ENCODE measurements at places on chromosomes 5 and 9.

- DNase-seq: no peak
These were observed 79.1 kb downstream of the ADGRV1 start for GRCh38 chr5:90637731-90638130.

DNA sequence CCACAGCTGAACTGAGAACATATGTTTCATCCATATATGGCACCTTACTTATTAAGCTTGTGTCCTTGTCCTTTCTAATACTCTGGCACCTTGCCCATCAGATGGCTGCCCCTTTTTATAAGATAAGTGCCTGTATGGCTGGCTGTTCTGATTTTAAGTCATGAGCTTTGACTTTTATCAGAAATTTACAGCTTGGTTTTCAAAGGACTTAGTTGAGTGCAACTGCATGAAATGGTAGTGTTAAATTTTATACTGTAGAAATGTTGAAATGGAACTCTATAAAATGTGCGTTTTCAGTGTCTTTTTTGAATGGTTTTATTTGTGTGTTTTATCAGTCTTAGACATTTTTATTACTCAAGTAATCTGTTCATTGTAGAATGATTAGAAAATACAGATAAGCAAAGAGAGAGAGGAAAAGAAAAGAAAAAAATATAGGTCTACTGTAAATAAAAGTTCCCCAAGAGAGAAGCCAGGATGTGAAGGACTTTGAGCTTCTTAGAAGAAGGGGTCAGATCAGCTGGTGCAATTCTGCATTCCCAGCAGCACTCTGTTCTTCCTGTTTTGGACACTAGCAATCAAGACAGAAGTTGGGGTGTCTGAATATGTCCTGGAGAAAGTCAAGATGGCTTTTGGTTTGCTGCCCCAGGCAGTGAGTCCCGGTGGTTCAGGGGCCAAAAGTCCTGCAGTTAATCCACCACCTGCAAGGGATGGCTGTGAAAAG, 38.9 kb downstream of the ARHGAP26 start:
- no peak for DNase-seq

DNA sequence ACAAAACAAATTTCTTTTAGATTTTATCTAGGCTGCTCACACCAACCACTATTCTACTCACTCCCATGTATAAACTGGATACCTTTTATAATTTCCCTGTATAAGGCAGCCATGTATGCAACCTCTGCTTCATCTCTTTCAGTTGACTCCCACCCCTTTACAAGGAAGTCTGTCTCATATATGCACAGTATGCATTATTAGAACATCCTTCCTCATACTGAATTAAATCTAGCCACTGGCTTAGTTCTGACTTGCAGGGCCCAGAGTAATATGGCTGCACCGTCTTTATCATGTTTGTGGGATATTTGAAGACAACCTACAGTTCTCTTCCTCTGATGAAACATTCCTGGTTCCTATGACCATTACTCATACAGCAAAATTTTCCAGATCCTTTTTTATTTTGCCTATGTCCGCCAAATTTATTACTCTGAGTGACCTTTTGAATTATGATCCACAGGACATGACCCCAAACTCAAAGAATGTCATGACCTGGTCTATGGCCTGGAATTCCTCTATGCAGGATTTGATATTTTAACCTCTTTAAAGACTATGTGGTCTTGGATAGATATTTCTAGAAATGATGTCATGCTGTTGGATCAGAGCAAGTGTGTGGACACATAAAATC, 76.6 kb upstream of the ITGA1 start:
- DNase-seq: no peak

DNA sequence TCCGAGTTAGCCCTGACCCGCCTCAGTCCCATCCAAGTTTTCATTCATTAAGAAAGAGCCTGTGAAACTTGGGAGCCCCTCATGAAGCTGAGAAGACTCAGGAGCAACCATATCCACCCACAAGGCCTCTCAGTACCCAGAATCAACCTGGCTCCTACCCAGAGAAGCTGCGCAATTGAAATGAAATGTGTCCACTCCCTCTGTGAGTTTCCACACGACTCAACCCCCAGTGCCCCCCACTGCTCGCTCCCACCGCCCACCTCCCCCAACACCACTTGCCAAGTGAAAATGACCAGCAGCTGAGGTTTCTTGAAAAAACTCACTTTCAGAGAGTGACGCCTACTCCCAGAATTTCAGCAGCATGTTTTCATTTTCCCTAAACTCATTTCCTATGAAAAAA, 104.6 kb downstream of the CDK5RAP2 start:
- no peak for DNase-seq

GRCh38 chr5:66013397-66013796, 87.0 kb downstream of the ERBIN start:
- DNase-seq: no peak

GRCh38 chr5:16754601-16755000, 137.8 kb upstream of the RETREG1 start:
- DNase-seq: no peak

- no peak for DNase-seq
These were observed 43.7 kb upstream of the ANGPTL2 start for GRCh38 chr9:127166111-127166510.

- no peak for DNase-seq
These were observed 1.2 kb downstream of the FBXO10 start for GRCh38 chr9:37575001-37575400.

DNA sequence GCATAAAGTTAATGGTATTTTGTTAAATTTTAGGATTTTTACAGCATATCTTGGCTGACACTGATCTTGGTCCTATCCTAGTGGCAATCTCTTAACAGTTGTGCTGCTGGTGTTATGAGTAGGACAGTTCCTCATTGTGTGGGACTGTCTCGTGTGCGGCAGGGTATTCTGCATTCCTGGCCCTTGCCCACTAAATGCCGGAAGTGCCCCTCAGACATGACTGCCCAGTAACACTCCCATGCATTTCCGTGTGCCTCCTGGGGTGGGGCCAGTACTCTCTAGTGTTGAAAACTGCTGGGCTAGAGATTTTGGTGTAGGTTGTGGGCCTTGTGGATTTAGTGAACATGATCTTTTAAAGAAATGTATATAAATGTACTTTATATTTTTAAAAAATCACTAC, 227.1 kb upstream of the DMRT1 start:
- DNase-seq: no peak

- no peak for DNase-seq
These were observed 62.5 kb upstream of the PSD2 start for GRCh38 chr5:139733010-139733688.

- DNase-seq: no peak
These were observed 41.5 kb downstream of the C5orf22 start for GRCh38 chr5:31573494-31574142.

DNA sequence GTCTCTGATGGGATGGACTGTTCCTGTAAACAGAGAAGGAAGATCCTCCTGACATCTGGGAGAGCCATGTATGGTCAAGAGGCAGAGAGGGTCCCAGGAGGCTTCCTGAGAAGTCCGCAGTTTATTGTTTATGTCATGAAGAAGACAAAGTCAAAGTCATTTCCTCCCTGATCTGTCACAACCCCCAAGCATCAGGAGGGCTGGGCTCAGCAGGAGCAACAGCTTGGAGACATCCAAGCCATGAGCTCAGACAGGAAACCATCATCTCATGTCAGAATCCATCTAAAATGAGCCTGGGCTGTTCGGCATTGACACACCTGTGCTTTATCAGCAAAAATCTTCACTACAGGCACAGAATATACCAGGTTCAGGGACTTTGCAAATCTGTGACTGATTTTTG, 325.0 kb upstream of the MSX2 start:
- no peak for DNase-seq

- DNase-seq: no peak
These were observed 29.6 kb upstream of the B4GALT1 start for GRCh38 chr9:33196736-33197135.

GRCh38 chr5:129077433-129078075, 17.0 kb upstream of the ISOC1 start:
- DNase-seq: no peak

- DNase-seq: no peak
These were observed 13.4 kb upstream of the LTC4S start for GRCh38 chr5:179780362-179780761.

GRCh38 chr9:137396634-137397367, 26.2 kb downstream of the EXD3 start:
- DNase-seq: no peak

DNA sequence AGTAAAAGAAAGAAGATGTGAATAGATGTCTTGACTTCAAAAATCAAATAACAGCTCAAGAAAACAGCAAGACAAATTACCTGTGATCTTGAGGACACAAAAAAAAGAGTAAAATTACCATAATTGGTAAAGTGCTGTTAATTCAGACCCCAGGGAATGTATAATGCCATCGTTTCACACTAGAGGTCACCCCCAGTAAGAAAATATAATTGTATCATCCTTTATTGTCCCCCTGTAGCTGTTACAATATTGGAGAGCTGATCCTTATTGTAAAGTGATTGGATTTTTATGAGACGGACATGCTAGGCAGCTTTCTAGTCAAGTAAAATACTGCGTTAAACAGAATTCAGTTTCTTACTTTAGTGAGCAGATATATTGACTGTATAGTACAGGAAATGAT, 377.0 kb downstream of the TLE1 start:
- no peak for DNase-seq

DNA sequence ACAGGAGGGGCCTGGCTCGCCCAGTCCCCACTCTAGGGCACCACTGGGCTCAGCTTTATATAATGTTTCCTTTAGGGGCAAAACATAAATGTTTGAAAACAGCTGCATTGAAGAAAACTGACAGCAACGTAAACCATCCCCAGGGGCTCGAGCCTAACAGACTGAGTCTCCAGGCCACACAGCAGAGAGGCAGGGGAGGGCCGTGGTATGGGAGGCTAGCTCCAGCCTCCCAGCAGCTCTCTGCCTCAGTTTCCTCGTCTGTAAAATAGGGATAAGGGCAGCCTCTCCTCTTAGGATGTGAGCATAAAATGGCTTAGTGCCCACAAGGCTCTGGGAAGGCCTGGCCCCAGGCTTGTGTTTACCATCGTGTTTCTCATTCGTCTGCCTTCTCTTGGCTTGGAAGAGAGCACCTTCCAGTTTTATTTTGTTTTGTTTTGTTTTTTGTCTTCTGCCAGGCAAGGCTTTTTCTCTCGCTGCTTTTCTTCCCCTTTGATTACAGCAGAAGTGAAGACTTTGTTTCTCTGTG, 2.7 kb downstream of the ANKRD33B start:
- DNase-seq: no peak

DNA sequence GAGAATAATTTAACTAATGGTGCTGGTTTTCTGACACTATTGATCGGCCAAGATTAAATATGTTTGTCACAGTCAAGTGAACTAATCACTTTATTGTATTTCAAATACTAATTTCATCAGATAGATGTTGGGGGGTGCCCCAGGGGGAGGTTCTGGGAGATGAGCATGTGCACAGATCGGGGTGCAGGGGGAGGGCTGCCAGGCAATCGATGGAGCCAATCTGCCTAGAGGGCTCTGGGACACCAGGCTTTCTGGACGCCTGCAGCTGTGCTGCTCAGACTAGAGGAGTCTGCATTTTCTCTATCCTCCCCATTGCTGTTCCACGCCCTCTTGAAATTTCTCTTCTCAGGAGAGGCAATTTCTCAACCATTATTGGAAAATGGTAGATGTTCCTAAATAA, 100.0 kb upstream of the ALDH1B1 start:
- no peak for DNase-seq

GRCh38 chr9:6054280-6055099, 39.1 kb upstream of the RANBP6 start:
- peak; percentile 60 for DNase-seq

DNA sequence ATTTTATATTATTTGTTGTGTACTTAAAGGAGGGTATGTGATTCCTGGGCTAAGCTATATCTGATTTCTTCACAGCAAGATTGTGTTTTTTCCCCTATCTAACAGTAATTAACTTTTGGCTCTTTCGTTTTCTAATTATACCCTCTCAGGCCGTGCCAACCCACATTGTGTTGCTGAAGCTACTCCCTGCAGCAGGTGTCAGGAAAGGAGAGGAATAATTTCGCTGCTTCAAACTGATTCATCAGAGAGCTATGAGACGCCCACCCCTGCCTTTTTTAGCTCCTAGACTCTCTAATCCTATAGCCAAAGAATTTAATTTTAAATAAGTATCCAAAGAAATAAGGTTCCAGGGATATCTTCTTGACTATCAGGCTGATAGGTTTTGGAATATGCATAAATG, 3.8 kb downstream of the CAVIN4 start:
- no peak for DNase-seq

- DNase-seq: no peak
These were observed 414.4 kb downstream of the BRINP1 start for GRCh38 chr9:118954857-118955256.

DNA sequence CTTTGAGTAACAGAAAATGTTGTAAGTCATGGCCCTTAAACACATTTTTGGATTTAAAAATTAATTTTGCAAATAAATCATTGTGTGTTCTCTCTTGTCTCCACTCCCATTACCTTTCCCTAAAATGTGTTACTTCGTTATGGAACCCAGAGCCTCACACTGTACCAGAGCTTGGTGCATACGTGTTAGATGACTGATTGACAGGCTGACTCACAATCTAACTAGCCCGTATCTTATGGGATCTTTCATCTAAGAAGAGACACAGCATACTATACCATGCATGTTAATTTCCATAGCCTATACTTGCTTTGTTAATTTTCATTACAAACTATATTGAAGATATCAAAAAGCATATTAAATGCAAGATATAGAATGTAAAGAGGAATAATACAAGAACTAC, 87.1 kb downstream of the SPRY4 start:
- no peak for DNase-seq

DNA sequence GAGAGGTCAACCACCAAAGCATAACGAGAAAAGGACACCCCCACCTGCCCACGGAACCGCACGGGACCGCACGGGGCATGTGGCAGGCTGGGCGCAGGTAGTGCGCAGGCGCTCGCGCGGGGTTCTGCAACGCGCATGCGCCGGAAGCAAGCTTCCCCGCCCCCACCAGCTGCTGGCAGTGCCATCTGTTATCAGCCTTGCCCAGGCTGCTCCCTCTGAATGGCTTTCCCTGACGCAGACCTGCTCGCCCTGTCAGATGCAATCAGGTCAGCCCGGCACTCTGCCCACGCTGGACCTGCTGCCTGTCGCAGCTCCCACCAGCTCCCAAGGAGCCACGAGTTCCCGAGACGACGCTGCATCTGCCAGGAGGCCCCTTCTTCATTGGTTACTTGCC, 22.8 kb downstream of the PTCH1 start:
- DNase-seq: no peak

DNA sequence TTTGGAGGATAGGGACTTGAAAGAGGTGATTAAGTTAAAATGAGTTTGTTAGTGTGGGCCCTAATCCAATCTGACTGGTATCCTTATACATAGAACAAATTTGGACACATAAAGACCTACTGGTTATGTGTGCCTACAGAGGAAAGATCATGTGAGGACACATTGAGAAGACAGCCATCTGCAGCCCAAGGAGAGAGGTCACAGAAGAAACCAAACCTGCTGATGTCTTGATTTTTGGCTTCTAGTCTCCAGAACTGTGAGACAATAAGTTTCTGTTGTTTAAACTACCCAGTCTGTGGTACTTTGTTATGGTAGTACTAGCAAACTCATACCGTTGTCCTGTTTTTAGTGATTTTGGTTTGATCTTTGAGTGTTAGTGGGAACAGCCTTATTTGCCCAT, 18.3 kb downstream of the RNF180 start:
- DNase-seq: no peak

DNA sequence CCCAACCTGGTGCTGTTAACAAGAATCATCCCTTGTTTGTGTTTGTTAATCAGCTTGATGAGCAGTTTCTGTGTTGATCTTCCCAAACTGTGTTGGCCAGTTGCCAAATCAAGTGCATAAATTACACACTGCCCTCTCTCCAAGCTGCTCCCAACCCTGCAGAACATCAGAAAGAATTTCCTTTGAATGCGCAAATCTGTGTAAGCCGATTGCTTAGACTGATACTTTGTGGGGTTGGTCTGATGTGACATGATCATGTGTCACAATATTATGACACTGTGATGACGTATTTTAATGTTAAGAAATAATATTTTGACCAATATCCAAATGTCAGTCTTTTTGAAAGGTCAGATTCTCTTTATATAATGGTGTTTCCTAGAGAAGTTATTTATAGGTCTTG, 766.4 kb upstream of the WWC1 start:
- no peak for DNase-seq

Measured in stimulated activated CD4-positive, alpha-beta T cell treated with anti-CD3 and anti-CD28 coated beads, Interleukin-4, amount 100 ng/mL, for 48 hours (primary cell).